T-helper 17 cell (primary cell): ENCODE measurements at places on chromosomes 1 and 21.

- no peak for DNase-seq
Measured at GRCh38 chr1:216766633-216767327, 43.6 kb upstream of the ESRRG start.

DNA sequence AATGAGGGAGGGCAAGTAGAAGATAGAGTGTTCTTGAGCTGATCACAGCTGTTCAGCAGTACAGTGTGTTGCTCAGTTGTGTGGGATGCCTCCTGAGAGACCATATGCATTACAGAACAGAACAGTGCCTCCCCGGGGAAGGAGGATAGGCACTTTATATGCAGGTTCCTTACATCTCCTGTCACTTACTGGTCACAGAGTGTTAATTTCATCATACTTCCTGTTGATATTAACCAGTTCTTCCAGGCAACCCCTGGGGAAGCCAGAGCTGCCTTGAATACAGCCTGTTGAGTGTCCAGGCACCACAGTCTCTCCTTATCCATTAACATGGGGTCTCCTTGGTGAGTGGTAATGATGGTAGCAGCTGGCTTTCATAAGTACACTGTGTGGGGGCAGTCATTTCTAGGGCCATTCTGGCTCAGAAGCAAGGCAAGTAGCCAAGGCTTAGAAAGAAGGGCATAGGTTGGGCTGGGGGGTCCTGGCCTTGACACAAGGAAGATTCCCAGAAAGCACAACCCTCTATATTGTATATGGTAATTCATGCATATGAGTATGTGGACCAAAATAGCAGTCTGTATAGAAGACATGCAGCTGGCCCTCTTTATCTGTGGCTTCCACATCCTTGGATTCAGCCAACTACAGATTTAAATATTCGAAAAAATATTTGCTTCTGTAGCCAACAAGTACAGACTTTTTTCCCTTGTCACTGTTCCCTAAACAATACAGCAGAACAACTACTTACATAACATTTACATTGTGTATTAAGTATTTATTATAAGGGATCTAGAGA lies 142.4 kb downstream of the ZP4 start:
- no peak for DNase-seq

DNA sequence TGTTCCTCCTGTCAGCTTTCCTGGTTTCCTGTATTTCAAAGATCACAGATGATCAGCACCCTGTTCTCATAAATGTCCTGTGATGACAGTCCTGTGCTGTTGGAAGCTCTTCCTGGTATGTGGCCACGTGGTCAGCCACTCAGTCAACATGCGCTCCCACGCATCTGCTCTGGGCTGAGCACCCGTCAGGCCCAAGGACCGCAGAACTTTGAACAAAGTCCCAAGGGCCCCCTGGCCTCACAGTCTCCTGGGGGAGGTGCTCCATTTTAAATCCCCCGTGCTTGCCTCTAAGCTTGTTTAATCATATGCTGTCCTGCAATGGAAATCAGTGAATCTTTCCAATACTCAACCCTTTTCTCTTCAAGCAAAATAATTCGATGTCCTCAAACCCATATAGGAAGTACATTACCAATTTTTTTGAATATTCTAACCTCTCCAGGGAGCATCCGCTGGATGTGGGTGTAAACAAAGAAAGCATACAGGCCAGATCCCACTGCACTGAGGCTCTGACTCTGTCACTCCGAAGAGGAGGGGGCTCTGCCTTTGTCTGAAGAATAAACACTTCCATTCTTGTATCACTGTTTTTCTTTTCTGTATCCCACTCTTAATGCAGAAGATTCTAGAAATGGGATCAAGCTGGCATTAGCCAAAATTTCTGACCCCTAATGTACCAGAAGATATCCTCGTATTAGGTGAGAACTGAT lies 250.3 kb downstream of the SDCCAG8 start:
- no peak for DNase-seq

DNA sequence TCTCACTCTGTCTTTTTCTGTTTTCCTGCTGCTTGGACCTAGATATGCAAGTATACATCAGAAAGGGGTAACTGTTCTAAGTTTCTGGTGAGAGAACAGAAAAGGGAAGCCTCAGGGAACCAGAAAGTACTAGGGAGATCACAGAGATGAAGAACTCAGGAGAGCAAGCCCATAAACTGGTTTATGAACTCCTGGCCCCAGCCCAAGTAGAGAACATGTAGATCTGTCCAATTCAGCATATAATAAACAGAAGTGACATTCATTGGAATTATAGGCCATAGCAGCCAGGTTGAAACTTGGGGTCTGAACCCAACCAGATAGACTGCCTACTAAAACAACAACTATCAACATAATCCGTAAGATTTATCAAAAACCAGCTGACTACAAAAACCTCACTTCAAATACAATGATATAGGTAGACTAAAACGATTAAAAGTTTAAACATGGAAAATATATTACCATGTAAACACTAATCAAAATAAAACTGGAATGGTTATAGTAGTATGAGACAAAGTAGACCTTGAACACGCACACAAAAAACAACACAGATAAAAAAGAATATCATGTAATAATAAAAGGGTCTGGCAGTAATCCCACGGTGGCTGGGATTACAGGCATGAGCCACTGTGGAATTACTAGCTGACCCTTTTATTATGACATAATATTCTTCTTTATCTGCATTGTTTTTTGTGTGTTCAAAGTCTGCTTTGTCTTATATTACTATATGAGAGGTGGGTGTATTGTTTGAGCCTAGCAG lies 65.0 kb downstream of the ZSWIM5 start:
- DNase-seq = no peak

DNA sequence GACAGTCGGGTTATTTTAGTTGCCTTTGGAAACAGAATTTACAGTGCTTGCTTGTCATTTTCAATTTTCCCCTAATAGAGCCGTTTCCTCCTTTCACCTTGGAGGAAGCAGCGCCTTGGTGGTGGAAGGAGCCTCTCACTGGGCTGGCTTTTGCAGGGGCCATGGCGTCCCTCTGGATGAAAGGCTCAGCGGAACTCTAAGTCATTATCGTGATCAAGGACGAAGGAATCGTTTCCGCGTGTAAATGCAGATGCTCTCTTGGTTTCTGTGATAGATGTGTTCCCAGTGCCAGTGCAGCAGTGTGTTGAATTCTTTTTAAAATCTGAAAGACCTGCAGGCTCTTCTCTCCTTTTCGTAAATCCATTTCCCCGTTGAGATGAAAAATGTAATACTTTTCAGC lies 126.2 kb upstream of the LMO4 start:
- DNase-seq = no peak

DNA sequence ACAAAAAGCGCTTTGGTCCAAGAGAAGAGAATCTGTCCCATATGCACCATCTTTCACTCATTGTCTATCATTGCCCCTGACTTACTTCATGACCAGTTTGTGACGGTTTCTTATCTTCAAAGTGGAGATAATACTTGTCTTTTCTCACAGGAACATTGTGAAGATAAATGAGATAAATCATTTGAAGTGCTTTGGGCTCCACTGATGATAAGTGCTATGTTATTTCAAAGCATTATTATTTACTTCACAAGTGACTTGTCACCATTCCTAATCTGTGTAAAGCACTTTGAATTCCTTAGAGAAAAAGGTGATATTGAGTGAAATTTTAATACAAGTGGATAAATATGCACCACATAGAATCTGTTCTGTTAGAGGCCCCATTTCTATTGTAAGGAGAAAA lies 731.6 kb upstream of the PTBP2 start:
- no peak for DNase-seq

DNA sequence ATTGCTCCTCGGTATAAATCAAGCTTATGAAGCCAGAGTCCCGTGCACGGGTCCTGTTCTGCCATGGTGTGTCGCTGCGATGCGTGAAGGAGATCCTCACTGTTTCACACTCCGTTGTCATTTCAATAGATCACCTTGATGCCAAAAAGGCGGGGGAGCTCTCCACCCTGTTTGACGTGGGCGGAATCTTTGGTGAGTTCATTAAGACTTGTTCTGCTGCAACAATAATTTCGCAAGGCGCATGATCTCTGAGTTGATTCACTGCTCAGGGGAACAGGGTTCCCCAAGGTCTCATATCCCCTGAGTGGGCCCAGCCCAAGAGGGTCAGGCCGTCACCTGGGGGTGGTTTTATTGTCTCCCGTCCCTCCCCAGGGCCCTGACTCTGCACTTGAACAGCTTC lies 50.0 kb downstream of the SLC37A1 start:
- no peak for DNase-seq

DNA sequence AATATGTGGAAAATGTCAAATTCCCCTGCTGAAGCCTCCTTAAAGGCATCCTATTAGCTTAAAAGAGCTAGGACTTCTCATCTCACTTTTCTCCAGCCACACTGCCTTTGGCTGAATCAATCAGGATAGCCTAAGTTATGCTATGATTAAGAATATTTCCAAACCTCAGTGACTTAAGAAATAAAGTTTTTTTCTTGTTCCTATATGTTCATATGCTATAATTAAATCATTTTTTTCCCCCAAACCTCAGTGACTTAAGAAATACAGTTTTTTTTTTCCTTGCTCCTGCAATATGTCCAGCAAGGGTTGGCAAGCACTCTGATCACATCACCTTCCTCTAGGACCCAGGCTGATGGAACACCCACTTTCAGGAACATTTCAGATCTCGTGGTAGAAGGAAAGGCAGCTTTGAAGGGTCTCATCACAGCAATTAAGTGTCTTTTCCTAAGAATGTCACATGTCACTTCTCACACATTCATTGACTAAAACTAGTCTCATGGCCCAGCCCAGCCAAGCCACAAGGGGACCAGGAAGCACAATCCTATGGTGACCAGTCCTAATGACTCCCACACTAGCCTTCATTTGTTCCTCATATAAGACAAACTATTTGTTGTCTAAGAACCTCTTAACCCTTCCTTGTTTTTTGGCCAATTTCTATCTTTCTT lies 6.3 kb upstream of the JUN start:
- DNase-seq = no peak

DNA sequence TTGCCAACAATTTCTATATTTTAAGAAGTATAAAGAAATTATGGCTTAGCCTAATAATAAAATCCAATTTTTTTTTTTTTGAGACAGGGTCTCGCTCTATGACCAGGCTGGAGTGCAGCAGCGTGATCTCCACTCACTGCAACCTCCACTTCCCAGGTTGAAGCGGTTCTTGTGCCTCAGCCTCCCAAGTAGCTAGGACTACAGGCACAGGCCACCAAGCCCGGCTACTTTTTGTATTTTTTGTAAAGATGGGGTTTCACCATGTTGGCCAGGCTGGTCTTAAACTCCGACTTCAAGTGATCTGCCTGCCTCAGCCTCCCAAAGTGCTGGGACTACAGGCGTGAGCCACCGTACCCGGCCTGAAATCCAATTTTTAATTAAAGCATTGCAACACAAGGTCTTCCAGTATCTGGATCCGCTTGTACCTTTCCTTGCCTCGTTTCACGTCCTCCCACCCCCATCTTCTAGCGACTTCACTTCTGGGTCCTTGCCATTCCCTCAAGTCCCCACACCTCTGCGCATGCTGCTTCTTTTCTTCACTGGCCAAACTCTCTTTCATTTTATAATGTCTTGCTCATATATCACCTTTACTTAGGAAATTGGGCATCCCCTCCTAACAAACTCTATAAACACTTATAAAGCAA lies 2.3 kb downstream of the FUBP1 start:
- DNase-seq = no peak

DNA sequence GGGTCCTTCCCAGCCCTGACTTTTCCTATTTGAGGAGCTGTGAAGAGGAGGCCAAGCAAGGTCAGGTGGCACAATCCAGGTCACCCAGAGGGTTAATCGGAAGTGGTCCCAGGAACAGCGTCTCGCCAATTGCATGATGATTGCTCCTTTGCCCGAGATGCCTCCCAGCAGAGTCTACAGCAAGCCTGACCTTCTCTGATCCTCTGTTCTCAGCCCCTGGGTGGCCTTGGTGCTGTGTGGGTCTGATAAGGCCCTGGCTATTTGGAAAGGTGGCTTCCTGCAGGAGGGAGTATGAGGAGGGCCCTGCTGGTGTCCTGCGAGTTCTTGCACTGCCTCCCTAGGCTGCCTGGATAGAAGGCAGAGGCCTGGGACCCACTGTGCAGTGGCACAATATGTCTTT lies 116.2 kb downstream of the FOXD2 start:
- DNase-seq = no peak

- DNase-seq = no peak
Measured at GRCh38 chr1:56929492-56929891, 36.3 kb downstream of the C8B start.

DNA sequence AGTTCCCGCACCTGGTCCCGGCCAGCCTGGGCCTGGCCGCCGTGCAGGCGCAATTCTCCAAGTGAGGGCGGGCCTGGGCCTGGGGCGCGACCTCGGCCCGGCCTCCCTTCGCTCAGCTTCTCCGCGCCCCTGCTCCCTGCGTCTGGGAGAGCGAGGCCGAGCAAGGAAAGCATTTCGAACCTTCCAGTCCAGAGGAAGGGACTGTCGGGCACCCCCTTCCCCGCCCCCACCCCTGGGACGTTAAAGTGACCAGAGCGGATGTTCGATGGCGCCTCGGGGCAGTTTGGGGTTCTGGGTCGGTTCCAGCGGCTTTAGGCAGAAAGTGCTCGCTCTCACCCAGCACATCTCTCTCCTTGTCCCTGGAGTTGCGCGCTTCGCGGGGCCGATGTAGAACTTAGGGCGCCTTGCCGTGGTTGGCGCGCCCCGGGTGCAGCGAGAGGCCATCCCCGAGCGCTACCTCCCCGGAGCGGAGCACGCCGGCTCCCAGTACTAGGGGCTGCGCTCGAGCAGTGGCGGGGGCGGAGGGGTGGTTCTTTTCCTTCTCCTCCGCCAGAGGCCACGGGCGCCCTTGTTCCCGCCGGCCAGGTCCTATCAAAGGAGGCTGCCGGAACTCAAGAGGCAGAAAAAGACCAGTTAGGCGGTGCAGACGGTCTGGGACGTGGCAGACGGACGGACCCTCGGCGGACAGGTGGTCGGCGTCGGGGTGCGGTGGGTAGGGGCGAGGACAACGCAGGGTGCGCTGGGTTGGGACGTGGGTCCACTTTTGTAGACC lies 1.2 kb downstream of the OLIG1 start:
- DNase-seq = no peak

DNA sequence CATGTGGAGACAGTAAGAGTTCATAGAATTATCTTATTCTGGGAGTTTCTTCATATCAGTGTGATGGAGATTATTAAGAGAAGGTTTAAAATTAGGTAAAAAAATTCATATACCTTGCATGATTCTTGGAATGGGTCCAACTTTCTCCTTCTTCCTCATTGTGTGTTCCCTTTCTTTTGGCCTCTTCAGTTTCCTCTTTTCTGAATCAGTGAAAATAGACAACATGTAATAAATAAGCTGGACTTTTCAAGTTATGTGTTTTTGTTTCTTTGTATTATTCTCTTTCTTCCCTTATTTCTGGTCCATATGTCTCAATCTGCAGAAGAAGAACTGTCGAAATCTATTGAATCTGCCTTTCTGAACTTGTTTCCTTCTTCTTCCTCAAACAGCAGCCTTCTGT lies 30.5 kb downstream of the C4BPA start:
- no peak for DNase-seq

- DNase-seq = no peak
Measured at GRCh38 chr1:52544665-52545525, 8.0 kb downstream of the TUT4 start.

DNA sequence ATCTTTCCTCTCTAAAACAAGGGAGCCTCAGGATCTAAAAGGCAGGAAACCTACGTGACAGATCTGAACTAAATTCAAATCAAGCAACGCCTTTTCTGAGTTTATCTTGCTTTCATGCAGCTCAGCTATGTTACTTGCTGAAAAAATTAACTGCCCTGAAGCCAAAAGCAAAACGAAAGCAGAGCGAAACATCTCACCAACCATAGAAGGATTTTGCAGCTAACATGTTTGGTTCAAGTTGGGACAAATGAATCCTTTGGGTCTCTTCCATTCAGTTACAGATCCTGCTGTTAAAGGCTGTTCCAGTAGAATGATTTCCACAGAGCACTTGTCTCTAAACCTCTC lies 482 bp downstream of the SLC2A5 start:
- no peak for DNase-seq

- DNase-seq = no peak
Measured at GRCh38 chr1:229596925-229597699, 28.8 kb downstream of the TAF5L start.
